ENCODE measurements at places on chromosomes 5 and 9.

GRCh38 chr9:100589582-100589981, 11.7 kb downstream of the CAVIN4 start:
- DNase-seq, result no peak

DNA sequence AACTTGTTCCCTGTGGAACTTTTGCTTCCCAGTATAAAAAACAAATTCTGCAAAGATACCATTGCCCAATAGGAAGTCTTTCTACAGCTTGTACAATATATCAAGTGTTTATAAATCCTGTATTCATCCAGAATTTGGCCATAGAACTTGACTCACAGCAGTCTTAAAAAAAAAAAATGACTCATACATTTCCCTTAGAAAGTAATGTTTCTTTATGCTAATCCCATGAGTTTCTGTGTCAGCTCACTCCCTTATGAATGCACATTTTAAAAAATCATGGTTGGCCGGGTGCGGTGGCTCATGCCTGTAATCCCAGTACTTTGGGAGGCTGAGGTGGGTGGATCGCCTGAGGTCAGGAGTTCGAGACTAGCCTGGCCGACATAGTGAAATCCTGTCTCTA, 89.3 kb upstream of the DMRT1 start:
- DNase-seq, result no peak

DNA sequence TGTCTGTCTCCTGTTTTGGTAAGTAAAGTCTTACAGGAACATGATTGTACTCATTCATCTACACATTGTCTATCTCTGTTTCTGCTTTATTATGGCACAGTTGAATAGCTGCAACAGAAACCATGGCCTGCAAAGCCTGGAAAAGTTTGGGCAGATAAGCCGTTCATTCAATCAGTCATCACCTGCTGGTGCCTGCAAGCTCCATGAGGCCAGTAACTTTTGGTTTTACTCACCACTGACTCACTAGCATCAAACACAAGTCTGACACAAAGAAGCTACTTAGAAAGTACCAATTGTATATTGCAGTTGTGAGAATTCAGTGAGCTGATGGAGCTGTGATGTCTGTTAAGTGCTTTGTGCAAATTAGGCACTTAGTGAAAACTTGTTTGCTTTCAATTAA, 373.6 kb upstream of the SGCD start:
- DNase-seq, result no peak

GRCh38 chr9:96138616-96139015, 163.4 kb downstream of the HSD17B3 start:
- no peak for DNase-seq

DNA sequence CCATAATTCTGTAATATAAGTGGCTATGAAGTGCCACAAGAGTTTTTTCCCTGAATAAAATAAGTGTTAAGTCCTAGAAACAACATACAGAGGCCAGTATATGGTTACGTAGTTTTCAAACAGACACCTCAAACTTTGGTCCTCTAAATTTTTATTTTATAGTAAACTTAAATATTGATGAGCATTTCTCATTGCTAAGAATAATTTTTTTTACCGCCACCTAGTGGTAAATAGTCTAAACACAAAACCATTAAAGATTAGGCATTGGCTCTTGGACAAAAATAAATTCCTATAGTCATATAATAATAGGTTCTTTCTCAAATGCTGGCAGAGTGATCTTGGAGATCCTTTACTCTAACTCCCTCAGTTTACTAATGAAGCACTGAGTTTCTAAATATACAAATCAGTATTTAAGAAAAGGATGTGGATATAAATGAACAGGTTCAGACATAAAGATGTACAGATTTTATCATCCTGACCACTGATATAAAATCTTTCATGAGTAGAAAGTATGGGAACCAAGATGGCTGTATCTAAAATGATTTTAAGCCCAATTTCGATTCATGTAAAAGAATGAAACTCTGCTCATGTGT, 136.2 kb downstream of the FANCC start:
- DNase-seq, result no peak

GRCh38 chr5:133525126-133525525, 87.2 kb downstream of the FSTL4 start:
- no peak for DNase-seq

GRCh38 chr9:109604781-109605180, 106.7 kb upstream of the PTPN3 start:
- no peak for DNase-seq

GRCh38 chr5:154514331-154514730, 36.3 kb upstream of the HAND1 start:
- no peak for DNase-seq

GRCh38 chr9:93960221-93960970, 5.2 kb upstream of the BARX1 start:
- no peak for DNase-seq

- no peak for DNase-seq
These were observed 1.5 kb downstream of the KLF9 start for GRCh38 chr9:70412832-70413463.

DNA sequence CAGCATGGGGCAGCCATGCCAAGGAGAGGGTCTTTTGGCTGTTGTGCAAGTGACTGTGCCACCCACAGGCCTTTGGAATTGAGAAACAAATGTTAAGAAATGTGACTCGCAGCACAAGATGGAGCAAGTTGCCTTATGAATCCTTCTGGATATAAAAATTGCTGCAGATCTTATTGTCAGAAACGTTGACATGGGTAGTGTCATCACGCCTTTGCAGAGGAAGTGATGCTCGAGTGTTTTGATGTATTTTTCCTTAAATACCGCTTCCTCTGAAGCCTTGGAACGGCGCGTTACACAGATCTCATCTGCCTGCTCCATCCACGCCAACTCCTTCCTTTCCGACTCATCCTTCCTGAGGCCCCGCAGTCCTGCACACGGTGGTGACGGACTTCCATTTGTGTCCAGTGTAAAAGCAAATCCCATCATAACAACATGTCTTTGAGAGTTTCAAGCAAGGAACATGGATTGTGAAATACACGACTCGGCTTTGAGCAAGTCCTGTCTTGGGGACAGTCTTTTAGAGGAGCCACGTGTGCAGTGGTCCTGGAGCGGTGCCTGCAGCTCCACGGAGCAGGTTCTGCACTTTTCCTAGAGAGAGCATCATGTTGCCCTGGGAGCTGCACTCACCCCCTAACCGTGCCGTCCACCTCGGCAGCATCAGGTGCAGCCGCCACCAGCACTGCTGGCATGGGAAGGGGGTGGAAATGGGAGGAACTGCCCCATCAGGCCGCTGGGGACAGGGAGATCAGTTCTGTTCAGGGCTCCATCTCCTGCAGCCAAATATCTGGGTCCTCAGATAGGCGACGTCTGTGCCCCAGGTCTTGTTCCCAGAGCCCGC, 15.1 kb downstream of the ROPN1L start:
- DNase-seq, result no peak

- no peak for DNase-seq
These were observed 12.7 kb upstream of the TMEM161B start for GRCh38 chr5:88281322-88281721.

GRCh38 chr5:178356431-178356872, 123.8 kb upstream of the PHYKPL start:
- DNase-seq, result no peak

GRCh38 chr5:127886081-127886480, 182.9 kb downstream of the CCDC192 start:
- DNase-seq, result no peak

DNA sequence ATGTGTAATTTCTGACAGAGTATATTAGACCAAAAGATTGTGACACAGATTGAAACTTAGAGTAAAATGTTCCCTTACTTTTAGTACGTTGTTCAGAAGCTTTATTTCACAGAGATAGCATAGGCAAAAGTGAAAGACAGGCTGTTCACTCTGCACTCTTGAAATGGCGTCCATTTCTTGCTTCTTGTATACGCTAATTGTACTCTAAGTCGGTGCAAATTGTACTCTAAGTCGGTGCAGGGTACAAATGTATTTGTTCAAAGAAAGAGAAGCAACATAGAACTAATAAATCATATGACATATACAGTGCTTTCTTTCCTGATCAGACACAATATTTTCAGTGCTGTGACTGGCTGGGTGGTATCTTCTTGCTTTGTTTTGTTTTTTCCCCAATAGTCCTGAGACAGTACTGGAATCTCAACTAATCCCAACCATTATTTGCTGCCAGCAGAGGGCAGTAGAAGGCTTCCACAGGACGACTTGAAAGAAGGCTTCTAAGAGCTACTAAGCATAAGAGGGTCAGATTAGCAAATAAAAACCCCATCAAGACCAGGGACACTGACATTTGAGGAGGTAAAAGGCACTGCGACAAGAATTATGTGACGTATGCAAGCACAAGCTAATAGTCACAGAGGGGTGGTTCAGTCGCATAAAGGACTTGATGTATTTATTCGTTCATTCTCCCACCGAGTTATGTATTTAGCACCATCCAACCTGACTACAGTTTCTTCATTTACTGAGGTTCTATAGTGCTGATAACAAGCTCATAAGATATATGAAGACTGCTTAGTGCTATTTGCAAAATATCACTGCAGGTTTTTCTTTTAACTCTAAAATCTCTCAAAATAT, 831.8 kb downstream of the TAF11L14 start:
- DNase-seq, result no peak

- DNase-seq, result no peak
These were observed 14.4 kb upstream of the CEP78 start for GRCh38 chr9:78221425-78221824.

GRCh38 chr5:129672006-129672405, 75.9 kb upstream of the MINAR2 start:
- DNase-seq, result no peak

DNA sequence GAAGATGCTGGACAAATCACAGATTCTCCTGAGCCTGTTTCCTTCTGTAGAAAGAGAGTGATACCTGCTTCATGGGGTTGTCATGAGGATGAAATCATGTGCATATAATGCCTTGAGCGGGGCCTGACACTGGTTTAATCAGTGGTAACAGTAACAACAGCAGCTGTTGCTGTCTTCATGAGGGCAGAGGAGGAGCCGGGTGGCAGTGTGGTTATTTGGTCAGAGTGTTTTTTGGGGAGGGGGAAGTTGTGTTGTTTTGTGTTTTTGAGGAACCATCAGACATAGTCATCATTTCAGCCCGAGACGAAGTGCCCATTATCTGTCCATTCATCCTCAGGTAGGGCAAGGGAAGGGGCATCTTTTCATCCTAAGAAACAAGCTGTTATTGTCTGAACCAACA, 44.0 kb downstream of the NEURL1B start:
- no peak for DNase-seq

GRCh38 chr5:40491644-40492043, 188.1 kb upstream of the PTGER4 start:
- DNase-seq, result no peak

- DNase-seq, result no peak
These were observed 58.2 kb upstream of the GGTA1 start for GRCh38 chr9:121557581-121558447.

DNA sequence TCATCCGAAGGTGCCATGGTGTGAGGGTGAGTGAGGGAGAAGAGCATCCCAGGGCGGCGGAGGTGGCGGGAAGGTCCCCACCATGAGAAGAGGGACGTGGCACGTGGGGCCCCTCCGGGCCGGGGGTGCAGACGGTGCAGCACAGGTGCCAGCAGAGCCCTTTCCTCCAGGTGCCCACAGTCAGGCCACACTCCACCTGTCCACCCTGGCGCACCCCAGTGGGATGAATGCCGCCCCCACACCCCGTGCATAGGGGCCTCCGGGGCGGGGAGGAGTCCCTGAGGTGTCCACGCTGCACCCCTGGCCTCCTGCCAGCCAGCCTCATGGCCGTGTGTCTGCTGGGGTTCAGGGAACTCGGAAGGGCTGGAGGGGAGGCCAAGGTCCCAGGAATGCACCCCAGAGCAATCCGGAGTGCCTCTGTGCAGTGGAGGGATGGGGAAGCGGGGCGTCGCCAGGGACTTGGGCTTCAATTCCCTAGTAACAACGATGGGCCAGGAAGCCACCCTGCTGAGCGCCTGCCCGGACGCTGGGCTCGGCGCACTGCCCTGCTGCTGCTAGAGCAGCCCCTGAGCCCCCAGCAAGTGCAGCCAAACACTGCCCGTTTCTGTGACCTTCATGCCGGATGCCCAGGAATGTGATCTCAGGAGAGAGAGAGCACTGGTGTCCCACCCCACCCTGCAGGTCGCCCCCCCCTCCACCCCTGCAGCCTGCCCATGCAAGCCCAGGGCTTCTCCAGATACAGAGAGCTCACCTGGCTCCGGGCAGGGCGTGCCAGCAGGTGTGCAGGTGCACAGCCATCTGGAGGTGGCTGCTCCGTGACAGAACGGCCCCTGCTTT, 8.8 kb upstream of the NACC2 start:
- no peak for DNase-seq

DNA sequence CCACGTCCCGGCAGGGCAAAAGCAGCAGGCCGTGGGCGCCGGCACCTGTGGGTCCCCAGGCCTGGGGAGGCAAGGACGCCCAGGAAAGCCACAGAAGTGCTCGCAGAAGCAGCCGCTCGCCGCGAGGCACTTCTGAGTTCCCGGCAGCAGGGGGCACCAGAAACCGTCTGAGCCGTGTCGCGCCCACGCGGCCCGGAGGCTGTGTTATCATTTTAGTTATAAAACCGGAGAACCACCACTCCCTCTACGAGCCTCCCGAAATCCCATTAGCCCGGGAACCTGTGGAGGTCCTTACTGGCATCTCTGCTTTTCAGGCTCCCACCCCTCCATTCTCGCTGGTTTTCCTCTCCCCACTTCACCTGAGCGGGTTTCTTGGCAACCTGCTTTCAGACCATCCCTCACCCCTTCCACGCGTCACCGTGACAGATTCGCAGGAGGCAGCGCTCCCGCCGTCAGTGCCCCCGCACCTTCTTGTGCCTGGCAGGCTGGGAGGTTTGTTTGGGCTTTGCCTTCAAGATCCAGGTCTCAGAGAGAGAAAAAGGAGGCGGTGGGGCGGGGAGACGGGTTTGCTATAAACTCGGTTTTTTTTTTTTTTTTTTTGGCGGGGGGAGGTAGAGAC, 2.3 kb downstream of the GDNF start:
- DNase-seq, result no peak

DNA sequence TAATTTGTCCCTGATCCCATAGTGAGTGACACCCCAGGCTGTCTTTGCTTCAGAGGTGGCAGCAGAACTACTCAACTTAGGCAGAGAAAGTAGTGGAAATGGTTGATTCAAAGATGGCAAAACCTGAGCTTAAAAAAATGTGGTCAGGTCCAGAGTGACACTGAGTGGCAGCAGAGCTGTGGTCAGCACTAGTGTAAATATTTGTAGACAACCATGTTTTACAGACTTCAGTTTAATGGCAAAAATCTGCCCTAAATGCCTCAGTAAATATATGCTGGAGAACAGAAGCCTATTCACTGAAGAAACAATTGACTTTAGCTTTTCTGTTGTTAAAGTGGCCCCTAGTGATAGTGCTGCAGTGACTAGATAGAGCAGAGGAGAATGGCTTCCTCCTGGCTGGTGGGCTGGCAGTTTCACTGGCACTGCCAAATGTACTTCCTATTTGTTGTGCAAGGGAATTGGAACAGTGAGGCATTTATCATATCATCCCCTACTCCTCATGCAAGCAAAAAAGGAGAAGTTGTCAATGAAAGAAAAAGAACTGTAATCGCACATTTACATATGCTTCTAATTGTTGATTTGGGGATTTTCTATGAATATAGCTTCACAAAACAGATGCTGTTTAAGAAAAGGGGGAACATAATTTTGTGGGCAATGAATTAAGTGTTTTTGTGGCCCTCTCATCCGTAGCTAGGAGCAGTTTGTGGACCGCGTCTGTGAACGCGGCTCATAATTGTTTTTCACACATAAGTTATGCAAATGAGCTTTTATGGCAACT, 12.0 kb downstream of the PBX3 start:
- DNase-seq, result peak; percentile 8

Measured in CD4-positive, alpha-beta T cell treated with Interleukin-6 at 100 ng/mL for 8 hours (primary cell).